ENCODE measurements at places on chromosomes 1 and 21.

GRCh38 chr1:12055259-12055658 lies 7.8 kb upstream of the TNFRSF8 start:
- no peak for DNase-seq

- no peak for DNase-seq
Observed at GRCh38 chr21:41251961-41252642, 64.5 kb upstream of the FAM3B start.

GRCh38 chr1:175572932-175573868 lies 170.2 kb downstream of the TNR start:
- DNase-seq: no peak

DNA sequence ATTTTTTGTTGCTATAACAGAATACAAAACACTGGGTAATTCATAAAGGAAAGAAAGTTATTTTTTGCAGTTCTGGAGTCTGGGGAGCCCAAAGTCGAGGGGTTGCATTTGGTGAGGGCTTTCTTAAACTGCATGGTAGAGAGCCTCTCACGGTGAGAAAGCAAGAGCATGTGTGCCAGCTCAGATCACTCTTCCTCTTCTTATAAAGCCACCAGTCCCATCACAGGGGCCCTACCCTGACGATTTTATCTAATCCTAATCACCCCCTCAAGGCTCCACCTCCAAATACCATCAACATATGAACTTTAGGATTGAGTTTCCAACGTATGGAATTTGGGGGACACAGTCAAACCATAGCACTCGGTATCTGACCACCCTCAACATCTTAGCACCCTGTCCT lies 1.0 kb upstream of the STRIP1 start:
- DNase-seq: no peak

DNA sequence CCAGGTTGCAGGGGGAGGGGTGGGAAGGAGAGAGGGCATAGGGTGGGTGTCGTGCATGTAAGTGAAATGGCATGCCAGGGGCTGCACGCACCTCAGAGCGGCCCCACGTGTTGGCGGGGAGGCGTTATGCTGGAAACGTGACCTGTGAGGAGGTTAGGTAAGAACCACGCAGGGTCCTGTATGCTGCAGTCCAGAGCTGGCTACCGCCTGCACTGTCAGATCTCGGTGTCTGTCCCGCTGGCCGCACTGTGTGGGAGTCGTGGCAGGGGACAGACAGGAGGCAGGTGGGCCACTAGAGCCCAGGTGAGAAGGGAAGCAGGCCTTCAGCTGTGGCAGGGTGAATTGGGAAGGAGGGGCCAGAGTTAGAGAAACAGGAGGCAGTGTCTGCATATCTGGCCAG lies 79.7 kb downstream of the GALNT2 start:
- DNase-seq: no peak

- DNase-seq: no peak
Observed at GRCh38 chr1:84583648-84584047, 9.4 kb upstream of the CTBS start.

- no peak for DNase-seq
Observed at GRCh38 chr1:37721565-37721964, 29.2 kb downstream of the CDCA8 start.

DNA sequence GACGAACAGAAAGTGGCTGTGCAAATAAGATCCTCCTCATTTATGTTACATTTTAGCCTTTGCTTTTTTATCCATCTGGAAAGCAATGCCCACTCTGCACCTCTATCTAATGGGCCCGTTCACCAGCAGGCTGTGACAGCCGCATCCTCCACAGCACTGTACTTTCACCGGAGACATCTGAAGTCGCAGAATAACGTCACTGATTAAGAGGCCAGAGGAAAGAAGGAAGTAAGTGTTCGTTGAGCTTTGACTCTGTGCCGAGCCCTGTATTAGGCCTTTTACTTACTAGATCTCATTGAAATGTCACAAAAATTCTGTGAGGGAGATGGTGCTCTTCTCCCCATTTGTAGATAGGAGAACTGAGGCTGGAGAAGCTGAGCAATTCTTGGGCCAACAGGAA lies 62.3 kb downstream of the KAZN start:
- no peak for DNase-seq

- no peak for DNase-seq
Observed at GRCh38 chr1:145993618-145994390, 2.6 kb downstream of the TXNIP start.

DNA sequence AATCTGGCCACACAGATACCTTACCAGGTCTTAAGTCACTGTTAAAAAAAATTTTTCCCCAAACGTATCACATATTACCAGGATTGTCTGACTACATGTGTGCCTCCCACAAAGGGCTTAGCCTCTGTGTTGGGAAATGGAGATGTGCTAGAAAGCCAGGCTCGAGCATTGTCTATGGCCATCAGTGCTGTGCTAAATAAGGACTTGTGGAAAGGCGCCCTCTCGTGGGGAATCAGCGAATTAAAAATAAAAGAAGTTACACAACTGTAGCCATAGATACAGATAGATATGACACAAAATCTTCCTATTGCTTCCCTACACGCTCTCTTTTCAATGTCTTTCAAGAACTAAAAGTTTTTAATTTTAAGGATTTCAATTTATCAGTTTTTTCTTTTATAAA lies 47.5 kb upstream of the CRNN start:
- peak; percentile 25 for DNase-seq

DNA sequence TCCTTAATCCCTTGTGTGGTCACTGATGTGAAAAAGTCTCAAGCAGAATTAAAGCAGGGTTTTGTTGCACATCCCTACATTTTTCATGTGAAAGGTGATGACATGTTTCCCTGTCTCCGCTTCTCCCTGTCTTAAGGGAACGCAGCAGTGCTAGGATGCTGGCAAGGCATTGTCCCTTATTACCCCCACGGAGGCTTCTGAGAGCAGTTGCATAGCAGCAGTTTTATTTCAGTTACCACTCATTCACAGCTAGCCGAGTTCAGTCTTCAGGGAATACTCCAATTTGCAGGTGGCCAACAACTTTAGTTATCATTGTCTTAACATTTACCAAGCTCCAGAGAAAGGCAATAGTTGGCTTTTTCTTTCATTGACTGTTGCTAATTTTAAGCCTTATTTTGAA lies 89.1 kb downstream of the CLEC20A start:
- DNase-seq: no peak

DNA sequence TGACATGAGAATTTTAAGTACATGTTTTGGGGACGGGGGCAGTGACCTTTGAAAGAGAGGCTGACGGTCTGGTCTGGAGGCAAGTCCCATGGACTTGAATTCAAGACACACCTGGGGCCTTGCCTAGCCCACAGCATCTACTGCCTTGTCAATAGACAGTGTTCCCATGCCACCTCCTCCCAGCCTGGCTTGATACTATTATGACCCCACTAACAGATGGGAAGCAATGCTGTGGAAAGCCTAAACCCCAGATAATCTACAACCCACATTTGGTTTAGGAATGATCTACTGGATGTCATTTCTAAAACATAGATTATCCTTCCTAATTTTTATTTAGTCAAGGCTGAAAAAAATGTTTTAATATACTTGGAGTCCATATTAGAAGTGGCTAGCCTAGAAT lies 17.8 kb upstream of the NFASC start:
- DNase-seq: no peak

DNA sequence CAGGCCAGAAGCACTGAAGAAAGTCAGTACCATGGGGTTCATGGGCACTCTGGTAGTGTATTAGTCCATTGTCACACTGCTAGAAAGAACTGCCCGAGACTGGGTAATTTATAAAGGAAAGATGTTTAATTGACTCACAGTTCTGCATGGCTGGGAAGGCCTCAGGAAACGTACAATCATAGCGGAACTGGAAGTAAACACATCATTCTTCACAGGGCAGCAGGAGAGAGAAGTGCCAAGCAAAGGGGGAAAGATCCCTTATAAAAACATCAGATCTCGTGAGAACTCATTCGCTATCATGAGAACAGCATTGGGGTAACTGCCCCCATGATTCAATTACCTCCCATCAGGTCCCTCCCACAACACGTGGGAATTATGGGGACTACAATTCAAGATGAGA lies 20.2 kb upstream of the ROR1 start:
- no peak for DNase-seq

GRCh38 chr1:211133836-211134669 lies at the start of gene KCNH1:
TSS of gene KCNH1 (minus strand) at chr1:211134148. CDS start at chr1:211133945, 203 bp downstream.
- peak; percentile 80 for DNase-seq

DNA sequence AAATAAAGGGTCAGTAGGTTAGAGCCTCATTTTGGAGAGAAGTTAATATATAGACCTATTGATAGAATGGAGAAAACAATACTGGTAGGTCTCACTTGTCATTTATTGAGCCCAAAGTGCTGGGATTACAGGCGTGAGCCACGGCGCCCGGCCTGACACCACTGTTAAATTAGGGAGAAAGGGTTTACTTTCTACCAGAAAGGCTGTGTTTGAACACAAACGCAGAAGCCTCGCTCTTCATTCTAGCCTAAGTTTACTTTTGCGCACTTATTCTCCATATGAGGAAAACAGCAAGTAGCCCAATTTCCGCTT lies 710 bp upstream of the PRPF3 start:
- no peak for DNase-seq

GRCh38 chr1:237013608-237014007 lies 9.4 kb upstream of the MT1HL1 start:
- no peak for DNase-seq

- DNase-seq: no peak
Observed at GRCh38 chr1:41361495-41362356, 492 bp downstream of the FOXO6 start.

DNA sequence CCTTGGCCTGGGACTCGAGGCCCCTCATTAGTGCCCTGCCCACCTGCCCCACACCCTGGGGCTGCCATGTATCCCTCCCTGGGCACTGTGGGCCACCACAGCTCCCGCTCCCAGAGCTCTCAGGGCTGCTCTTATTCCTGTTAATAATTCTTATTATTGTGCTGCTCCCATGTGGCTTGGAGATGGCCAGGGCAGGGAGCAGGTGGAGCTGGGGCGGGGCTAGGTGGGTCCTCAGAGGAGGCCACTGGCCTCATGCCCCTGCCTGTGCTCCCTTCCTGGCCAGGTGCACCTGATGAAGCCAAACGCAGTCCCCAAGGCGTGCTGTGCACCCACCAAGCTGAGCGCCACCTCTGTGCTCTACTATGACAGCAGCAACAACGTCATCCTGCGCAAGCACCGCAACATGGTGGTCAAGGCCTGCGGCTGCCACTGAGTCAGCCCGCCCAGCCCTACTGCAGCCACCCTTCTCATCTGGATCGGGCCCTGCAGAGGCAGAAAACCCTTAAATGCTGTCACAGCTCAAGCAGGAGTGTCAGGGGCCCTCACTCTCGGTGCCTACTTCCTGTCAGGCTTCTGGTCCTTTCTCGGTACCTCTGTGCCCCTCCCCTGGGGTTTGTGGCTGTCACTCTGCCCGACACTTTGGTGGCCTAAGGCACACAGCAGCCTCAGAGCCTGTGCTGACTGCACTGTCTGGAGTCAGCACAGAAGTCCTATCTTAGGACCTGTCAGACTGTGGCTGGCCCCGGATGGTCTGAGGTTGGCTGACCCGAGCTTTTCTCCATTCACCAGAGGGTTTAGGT lies 34.1 kb downstream of the BMP8A start:
- DNase-seq: peak; percentile 46

DNA sequence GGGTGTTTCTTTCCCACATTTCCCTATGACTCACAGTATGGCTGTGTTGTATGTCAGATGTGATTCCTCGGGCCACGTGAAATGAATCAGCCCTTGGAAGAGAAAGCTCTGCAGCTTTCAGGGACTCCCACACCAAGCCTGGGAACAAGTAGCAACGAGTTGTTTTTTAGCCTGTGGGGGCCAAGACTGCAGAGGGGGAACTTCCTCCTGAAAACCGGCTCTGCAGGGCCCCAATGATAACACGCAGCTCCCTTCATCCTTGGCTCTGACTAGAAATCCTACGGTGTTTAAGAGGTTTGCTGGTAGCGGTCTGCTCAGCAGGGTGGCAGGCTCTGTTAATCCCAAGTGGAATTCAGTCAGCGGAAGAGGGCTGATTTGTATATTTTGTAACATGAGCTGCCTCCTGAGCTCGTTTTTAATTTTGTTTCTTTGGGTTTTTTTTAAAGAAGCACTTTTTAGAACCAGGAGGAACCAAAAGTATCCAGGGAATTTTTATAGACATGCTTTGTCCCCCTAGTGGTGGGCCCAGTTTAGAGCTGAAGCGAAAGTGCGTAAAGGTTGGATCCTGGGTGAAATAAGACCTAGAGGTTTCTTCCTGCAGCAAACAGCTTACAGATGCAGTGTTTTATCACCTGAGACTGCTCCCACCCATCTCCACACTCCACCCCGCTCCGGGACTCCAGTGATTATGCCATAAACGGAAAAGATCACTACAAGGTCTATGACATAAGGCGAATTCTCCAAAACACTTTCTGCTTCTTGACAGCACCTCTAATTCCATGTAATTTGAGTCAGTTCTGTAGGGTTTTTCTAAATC lies 48.8 kb downstream of the LAMC2 start:
- no peak for DNase-seq

DNA sequence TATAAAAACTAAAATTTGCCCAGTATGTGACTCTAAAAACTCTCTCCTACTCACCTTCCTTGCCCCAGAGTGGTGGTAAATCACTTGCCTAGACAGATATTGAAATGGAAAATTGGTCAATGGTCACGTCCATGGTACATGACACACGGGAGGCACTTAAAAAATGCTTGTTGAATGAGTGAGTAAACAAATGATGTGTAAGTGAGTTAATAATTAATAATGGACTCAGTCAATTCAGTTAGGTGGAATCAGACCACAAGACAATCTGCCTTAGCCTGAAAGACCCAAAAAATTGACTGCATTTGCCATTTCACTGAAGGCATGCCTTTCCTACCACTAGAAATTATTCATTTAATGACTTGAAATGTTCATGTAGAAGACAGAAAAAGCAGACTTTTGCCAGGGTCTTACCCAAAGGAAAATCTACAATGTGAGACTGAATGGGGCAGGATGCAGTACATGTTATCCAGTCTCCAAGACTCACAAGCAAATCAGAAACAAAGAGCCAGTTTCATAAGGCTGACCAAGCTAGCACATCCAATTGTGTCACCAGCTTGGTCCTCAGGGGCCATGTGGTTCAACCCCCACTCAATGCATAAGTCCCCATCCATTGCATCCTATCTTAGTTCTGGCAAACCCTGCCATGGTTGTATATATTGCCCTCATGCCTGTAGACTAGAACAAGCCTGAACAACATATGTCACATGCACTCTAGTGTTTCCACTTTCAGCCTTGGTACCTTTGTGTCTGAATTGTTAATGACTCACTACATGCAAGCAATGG lies 73.6 kb downstream of the TBX15 start:
- DNase-seq: no peak

- DNase-seq: peak; percentile 71
Observed at GRCh38 chr1:233113009-233113879, 162.8 kb downstream of the NTPCR start.

DNA sequence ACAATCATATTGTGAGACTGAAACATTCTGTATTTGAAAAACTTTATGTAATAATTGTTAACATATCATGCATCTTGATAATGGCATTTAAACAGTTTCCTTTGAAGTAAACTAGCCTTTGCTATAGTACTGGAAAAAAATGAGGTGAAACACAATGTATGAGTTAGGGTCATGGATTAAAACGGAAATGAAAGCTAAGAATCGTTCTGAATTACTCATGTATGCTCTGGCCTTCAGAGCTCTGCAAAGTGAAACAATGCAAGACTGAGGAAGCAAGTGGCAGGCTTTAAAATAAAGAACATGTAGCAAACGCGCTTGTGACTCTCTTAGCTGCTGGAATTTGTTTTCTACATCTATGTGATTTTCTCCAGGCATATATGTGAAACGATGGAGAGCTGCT lies 317.1 kb downstream of the DPYD start:
- no peak for DNase-seq
